ENCODE measurements at places on chromosomes 7 and 10.

- no peak for DNase-seq
These were observed 48.1 kb upstream of the EXOC6 start for GRCh38 chr10:92800134-92800733.

DNA sequence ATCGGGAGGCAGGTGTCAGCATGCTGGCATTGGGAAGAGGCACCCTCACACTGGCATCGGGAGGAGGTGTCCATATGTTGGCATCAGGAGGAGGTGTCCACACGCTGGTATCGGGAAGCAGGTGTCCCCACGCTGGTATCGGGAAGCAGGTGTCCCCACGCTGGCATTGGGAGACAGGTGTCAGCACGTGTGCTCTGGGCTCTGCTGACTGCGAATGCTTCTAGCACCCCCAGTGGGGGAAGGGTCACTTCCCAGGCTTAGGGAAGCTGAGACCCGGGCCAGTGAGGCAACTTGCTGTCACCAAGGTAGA is 92.5 kb upstream of the IKZF1 start:
- DNase-seq: no peak

GRCh38 chr10:16832351-16833080 is 15.3 kb upstream of the RSU1 start:
- no peak for DNase-seq

DNA sequence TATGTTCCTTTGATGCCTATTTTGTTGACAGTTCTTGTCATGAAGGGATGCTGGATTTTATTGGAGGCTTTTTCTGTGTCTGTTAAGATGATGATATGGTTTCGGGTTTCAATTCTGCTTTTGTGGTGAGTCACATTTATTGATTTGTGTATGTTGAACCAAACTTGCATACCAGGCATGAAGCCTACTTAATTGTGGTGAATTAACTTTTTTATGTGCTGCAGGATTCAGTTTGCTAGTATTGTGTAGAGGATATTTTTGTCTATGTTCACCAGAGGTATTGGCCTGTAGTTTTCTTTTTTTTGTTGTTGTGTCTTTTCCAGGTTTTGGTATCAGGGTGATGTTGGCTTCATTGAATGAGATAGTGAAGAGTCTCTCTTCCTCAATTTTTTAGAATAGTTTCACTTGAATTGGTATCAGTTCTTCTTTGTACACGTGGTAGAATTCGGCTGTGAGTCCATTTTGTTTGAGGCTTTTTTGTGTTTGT is 345.9 kb downstream of the KIF20B start:
- DNase-seq: no peak

DNA sequence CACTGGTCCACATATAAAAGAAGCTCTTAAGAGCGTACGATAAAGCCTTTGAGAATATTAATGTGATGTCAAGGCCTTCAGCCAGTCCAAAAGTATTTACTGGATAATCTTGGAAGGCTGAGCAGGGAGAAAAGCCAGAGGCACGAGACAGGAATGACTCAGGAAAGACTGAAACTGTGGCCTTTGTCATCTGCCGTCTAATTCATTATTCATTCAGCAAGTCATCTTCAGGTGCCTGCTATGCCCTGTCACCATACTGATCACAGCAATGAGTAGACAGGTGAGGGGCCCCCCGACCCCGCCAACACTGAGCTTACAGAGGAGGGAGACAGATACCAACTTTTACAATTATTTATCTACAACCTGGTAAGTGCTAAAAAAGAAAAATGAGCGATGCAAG is 78.9 kb downstream of the VOPP1 start:
- no peak for DNase-seq
